ENCODE measurements at places on chromosomes 6 and 20.

- DNase-seq, result peak; percentile 56
Observed at GRCh38 chr6:81950877-81951276, 198.4 kb upstream of the TENT5A start.

DNA sequence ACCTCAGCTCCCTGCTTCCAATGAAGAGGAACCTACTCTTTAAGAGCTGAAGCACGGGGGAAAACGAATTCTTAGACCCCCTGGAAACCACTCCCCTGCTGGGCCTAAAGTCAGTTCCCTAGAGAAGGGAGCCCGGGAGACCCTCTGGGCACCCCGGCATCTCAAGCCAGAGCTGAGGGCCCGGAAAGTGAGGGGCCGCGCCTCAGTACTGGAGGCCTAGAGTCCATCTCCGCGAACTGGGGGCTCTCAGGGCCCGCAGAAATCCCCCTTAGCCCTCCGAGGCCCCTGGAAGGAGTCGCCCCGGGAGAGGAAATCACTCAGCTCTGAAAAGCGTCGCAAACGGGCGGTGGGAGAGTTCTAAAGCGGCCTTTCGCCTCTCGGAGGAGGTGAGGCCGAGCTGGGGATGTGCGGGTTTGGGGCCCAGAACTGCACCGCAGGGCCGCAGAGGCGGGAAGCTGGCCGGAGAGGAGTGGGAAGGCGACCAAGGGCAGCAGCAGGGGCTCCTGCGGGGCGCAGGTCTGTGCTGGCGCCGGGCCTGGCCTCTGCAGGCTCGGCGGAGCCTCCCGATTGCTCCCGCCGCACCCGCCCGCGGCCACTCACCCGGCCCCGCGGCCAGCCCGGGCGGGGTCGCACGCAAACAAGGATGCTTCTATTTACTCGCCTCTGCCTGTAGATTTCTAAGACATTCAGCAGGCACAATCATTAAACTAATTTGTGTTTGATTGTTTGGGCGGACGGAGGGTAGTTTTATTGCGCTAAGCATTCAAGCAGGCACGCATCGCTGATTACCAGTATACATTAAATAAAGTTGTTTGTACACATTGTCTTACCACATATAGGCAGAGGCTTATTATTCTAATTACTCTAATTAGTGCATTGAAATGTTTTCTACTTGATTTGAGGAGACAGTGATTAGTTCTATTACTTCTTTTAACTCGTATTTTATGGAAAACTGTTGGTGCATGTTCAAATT lies 9.2 kb downstream of the POU3F2 start:
- DNase-seq, result no peak

GRCh38 chr6:32189742-32190053 lies 304 bp downstream of the PBX2 start:
- no peak for DNase-seq

DNA sequence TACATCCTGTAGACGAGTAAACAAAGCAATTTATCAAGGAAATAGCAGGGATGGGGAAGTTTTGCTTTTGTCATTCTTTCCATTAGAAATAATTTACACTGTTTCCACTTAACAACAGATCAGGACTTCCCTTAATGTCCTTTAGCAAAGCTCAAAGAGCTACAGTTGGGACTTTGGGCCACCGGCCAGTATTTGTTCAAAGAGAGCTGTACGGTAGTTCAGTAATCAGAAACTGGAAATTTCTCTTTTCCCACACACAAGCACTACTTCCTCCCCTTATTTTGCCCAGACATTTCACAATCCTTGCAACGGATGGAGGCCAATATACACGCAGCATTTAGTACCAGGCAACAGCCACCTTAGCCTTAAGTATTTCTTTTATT lies 12.1 kb upstream of the HINT3 start:
- peak; percentile 93 for DNase-seq

DNA sequence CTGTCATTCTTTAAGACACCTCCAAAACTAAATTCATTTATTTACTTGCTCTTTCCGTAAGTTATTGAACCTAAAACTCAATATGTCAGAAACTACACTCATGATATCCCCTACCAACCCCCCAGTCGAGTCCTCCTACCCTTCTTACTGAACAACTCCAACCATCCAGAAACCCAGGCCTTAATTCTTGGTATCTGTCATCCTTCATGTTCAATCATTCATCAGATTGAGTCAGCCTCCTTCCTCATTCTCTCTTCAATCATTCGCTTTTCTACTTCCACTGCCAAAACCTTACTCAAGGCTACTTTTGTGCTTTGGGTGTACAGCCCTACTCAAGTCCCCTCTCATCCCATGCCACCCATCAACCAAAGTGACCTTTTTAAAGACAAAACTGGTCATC lies 95.7 kb downstream of the SMLR1 start:
- no peak for DNase-seq

DNA sequence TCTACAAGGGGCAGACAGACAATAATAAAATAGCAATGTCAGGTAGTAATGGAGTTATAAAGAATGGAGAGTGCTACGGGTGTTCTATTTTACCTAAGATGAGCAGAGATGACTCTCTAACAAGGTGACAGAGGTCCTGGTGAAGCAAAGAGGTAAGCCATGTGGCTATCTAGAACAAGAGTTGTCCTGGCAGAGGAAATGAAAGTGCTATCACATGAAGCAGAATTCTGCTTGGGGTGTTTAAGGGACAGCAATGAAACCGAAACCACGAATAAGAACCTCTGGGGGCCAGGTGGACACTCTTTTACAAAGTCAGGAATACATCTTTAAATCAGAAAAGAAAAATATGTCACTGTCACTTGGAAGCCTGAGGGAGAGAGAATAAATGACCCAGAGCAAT lies 37.9 kb upstream of the IRAK1BP1 start:
- no peak for DNase-seq

DNA sequence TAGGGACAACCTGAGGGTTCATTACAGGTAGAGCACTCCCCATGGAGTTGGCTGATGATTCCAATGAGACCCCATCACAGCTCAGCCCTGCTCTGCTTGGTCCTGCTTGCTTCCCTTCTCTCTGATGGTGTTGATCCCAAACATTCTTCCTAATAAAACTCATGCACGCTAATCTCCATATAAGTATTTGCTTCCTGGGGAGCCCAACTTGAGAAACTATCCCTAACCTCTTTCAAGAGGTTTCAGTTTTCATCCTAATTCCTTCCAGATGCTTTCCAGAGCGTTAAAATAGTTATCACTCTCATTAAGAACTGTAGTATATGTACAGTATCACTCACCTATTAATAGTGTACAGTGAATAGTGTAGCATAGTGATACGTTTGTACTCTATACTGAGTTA lies 68.1 kb downstream of the EPHA7 start:
- DNase-seq, result no peak

DNA sequence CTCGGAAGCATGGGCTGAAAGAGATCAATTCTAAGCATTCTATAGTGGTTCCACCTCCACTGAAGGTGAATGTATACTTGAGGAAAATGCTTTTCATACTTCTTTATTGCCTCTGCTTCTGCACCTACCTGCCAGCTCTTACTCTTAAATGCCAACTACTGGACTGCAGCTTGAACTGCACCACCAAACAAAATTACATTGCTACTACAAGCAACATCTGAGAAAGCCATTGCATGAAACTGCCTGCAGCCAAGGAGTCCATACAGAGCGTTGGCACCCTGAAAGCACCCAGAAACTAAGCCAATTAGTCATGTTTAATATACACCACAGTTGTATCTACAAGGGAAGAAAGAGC lies 440.9 kb downstream of the BTBD3 start:
- no peak for DNase-seq

- no peak for DNase-seq
Observed at GRCh38 chr6:166722785-166723184, 95.7 kb upstream of the RPS6KA2 start.

DNA sequence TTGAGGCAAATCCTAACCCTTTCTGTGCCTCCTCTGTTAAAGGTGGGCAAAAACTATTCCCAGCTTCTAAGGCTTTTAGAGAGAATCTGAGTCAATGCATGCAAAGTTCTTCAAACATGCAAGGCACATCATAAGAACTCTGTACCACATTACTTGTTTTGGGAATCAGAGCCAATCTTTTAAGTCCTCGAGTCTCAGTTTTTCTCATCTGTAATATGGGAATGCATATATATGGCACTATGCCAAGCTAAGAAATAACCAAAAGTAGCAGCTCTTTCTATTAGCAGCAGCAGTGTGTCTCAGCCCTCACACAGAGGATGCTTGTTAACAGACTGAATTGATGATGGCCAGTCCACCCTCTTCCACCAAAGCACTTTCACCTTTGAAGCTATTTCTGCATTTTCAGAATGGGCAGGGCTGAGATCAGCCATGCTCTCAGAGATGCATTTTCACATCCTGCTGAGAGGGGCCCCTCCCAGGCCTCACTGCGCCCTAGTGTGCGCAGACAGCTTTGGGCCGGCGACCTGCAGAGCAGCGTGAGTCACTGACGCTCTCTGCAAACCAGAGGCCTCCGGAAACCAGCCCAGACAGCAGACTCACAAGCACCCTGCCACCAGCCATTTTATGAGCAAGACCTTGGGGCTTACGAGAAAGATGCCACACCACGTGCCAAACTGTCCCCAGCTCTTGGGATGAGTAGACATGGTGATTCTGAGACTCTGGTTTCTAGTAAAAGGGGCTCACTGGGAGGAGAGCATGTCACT lies 138.0 kb downstream of the NFATC2 start:
- DNase-seq, result peak; percentile 61

- peak; percentile 55 for DNase-seq
Observed at GRCh38 chr20:21184819-21185218, 58.9 kb downstream of the KIZ start.

- DNase-seq, result no peak
Observed at GRCh38 chr20:17507032-17507431, 24.1 kb downstream of the BFSP1 start.

- peak; percentile 63 for DNase-seq
Observed at GRCh38 chr6:14880677-14881076, 365.2 kb upstream of the JARID2 start.

GRCh38 chr20:47191074-47191673 lies 165.3 kb downstream of the ZMYND8 start:
- DNase-seq, result peak; percentile 37

DNA sequence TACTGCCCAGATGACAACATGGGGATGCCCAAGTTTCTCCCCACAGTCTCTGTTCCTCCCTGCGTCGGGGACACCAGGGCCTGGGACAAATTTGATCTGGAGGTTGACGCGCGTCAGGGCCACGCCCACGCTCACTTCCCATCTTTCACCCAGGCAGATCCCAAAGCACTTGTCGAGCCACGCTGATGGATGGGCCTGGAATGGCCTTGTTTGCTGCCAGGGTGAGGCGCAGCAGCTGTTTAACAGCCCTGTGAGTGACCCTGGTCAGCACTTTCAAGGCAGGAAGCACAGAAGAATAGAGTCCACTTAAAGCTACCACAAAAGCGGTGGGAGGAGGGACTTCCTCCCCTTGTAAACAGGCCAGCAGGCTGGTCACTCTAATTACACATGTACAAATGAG lies 324.7 kb upstream of the JARID2 start:
- peak; percentile 22 for DNase-seq

DNA sequence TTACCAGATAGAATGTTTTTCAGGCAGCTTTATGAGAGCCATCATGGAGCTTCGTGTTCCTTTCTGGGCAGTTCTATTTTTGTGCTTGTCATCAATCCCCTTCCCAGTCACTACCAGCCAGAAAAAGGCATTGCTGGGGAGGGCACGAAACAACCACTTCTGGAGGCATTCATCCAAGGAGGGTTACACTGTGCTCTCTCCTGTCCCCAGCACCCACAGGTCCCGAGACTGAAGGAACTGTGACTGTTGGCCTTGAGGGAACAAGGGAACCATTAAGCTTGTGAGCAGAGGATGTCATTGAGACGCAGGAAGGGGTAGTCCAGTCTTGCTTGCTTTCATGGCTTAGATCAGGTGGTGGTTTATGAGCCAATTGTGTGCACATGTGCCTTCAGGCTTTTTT lies 20.1 kb upstream of the ENPP5 start:
- no peak for DNase-seq

GRCh38 chr6:155234167-155234566 lies 29.6 kb upstream of the CLDN20 start:
- DNase-seq, result no peak

GRCh38 chr6:29815118-29815750 lies 12.4 kb upstream of the HLA-G start:
- DNase-seq, result no peak

GRCh38 chr20:1301031-1301529 lies 27.9 kb downstream of the SDCBP2 start:
- peak; percentile 74 for DNase-seq

GRCh38 chr6:13331516-13332348 lies 3.4 kb upstream of the TBC1D7 start:
- peak; percentile 58 for DNase-seq

DNA sequence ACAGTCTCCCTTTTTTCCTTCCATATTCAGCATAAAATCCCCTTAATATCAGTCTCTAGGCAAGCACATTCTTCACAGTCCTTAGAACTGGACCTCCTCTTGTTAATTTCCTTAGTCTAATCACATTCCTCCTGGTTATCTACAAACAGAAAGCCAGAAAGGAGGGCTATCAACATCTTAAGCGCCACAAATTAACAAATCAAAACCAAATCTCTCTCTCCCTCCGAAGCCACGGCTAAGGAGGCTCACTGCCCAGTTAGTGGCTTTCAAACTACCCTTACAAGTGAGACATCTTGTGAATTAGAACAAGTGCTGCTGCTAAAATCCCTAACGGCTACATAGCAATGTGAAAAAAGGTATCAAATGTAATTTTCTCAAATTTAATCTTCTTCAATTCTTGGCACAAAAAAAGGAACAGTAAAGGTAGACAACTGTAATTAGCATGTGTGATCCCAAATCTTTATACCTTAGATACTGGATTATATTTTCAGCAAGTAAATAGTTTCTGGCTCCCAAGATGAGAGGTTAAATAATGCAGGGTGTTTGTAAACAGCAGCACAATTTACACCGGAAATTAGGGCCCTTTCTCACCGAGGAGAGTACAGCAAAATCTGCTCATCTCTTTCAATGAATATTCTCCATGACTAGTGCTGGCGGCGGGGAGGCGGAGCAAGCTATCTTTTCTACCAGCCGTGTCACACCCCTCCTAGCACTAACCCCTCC lies 1.4 kb upstream of the TRIM39 start:
- peak; percentile 65 for DNase-seq

DNA sequence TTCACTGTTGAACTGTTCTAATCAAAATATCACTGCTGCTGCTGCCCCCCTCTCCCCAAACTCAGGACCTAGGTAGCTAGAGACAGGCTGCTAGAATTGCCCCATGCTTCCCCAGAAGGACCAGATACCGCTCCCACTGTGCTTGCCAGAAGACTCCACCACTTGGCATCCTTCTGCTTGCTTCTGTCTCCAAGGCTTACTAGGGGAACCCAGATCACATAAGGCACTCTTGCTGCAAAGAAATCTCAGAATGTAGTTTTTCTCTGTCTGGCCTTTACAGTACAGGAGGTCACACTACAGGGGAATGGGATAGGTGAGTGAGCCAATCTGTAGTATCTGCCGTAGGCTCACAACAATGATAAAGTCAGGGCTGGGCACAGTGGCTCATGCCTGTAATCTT lies 21.5 kb upstream of the SLC9A8 start:
- DNase-seq, result no peak

- DNase-seq, result no peak
Observed at GRCh38 chr6:16388488-16388887, 150.1 kb downstream of the GMPR start.
